ENCODE measurements at places on chromosomes 1 and 21.

- no peak for DNase-seq
Measured at GRCh38 chr1:180762796-180763195, 131.0 kb downstream of the XPR1 start.

- DNase-seq: peak; percentile 74
Measured at GRCh38 chr1:2545754-2546514, 10.2 kb upstream of the TNFRSF14 start.

DNA sequence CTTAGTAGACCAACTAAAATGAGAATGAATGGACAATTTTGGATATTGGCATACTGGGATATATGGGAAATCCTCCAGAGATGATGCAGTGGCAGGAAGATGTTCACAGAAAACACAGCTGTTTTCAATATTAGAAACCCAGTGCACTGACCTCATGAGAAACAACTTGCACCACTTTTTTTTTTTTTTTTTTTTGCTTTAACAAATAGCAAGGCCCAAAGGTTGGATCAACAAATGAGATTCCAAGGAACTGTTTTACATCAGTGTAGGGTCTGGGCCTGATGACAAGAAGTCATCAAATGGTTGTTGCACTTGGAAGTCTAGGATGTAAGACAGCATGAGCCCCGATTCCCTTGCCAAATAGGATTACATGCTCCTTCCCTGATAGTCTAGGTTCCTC is 110.7 kb downstream of the SLC25A24 start:
- no peak for DNase-seq

DNA sequence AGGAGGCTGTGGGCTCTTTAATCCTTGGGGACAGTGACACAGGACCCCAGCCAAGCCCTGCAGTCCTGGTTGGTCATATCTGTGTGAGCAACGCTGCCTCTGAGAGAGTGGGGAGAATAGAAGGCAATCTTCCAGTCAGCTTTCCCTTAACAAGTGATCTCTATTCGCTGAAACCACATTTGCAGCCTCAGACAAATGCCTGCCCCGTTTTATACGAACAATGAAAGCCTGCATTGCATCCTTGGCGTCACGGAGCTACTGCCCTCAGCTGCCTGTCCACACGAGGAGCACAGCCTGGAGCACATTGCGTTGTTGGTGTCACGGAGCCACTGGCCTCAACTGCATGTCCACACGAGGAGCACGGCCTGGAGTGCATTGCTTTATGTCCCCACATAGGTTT is 150.2 kb upstream of the ARHGEF16 start:
- DNase-seq: no peak

DNA sequence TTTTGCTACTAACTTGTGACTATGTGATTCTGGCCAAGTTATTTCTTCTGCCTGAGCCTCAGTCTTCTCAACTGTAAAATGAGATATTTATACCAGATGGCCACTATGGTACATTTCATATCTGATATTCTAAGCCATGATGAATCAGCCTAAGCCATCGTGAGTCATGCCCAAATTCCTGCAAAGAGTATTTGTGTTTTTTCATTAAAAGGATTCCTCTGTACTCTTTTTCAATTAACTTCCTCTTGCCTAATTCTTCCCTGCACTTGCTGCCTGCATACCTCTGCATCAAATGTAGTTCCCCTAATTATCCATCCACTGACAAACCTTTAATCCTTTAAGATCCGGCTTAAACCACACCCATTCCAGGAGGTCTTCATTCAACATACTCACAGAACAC is 575.1 kb upstream of the BEND5 start:
- DNase-seq: no peak

DNA sequence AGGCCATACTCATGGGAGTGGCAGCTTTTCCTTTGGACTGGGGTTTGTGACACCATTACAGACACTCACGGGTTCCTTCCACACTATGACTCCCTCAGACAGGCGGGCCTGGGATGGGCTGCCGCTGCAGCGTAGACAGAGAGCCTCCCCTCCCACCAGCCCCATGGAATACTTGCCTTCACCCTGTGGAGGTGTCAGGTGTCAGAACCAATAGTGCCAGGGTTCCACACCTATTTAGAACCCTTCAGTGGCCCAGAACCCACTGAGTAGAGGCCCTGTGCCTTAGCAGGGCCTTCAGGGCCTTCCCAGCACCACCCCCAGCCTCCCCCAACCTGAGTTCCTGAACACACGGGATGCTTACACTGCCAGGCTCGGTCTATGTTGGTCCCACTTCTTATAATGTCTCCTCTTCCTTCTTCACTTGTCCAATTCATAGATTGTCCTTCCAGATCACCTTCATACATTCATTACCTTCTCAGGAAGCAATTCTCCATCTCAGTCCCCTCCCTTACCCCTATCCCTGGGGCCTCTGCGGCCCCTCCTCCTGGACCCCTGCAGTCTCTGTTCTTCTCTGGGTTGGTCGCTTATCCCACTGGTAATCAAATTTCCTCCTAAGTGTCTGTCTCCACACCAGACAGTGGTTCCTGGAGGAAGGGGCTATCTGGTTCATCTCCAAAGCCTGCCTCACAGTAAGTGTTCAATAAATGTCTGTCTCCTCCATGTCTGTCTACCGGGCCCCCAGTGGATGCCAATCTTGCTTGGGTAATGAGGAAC is 1.4 kb upstream of the RHBG start:
- DNase-seq: no peak

- no peak for DNase-seq
Measured at GRCh38 chr21:36551321-36551720, 71.4 kb upstream of the CLDN14 start.

DNA sequence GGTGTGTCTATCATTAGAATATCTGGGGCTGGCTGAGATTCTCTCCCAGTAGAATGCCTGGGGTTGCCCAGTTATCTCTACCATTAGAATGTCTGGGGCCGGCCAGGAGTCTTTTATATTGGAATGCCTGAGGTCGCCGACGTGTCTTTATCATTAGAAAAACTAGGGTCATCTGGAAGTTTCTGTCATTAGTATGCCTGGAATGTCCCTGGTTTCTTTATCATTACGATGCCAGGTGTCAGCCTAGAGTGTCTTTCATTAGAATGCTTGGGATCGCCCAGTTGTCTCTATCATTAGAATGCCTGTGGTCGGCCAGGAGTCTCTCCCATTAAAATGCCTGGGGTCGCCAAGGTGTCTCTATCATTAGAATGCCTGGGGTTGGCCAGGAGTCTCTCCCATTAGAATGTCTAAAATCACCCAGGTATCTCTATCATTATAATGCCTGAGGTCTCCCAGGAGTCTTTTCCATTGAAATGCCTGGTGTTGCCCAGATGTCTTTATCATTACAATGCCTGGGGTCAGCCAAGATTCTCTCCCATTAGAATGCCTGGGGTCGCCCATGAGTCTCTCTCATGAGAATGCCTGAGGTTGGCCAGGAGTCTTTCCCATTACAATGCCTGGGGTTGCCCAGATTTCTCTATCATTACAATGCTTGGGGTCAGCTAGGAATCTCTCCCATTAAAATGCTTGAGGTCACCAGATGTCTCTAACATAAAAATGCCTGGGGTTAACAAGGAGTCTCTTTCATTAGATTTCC is 53.2 kb downstream of the RNF187 start:
- DNase-seq: no peak

DNA sequence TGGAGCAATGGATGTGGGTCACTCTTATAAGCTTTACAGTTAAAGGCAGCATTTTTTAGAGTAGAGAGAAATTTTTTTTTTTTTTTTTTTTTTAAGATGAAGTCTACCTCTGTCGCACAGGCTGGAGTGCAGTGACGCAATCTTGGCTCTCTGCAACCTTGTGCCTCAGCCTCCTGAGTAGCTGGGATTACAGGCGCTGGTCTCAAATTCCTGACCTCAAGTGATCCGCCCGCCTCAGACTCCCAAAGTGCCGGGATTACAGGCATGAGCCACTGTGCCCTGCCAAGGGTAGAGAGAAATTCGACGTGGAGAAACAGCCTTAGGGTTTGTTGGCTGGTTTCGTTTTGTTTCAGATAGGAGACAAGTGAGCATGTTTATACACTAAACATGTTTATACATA is 594.2 kb upstream of the ADAMTS5 start:
- DNase-seq: no peak

DNA sequence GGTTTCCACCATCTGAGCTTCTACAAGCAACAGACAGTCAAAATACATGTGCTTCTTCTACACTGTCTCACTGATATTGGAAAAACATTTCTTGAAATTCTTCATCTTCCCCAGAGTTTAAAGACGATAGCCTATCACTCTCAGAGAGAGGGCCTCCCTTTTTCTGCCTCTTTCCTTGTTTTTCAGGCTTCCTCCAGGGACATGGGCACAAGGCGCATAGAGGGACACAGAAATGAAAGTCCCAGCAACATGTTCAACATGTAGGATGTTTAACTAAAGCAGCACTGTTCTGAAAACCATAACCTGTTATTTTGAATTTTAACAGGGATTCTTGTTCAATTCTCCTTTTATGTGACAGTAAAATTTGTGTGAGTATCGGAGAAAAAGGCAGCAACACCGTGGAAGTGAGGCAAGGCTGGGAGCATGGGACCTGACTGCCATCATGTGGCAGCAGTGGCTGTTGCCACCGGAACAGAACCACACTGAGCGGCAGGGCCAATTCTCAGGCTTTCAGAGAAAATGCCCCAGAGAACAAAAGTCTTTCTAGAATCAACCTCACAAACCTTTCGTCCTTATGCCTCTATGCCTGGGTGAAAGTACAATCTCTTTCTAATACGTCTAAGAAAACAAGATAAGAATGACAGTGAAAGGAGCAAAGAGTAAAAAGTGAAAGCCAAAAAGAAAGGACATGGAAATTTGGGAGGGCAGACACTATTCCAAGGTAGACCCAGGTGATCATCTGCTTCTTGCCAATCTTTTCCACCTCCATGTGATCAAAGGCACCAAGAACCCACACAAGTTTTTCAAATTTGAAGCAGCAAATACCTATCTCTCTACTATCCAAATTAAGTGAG is 54.5 kb downstream of the PCNX2 start:
- DNase-seq: no peak
